Omental fat pad (tissue), 4 donors: ENCODE measurements at places on chromosomes 6 and 20. TPM values are rescaled to one million over a fixed set of nuclear protein-coding genes. Genes with fewer than 3 reads are reported as not detected.

DNA sequence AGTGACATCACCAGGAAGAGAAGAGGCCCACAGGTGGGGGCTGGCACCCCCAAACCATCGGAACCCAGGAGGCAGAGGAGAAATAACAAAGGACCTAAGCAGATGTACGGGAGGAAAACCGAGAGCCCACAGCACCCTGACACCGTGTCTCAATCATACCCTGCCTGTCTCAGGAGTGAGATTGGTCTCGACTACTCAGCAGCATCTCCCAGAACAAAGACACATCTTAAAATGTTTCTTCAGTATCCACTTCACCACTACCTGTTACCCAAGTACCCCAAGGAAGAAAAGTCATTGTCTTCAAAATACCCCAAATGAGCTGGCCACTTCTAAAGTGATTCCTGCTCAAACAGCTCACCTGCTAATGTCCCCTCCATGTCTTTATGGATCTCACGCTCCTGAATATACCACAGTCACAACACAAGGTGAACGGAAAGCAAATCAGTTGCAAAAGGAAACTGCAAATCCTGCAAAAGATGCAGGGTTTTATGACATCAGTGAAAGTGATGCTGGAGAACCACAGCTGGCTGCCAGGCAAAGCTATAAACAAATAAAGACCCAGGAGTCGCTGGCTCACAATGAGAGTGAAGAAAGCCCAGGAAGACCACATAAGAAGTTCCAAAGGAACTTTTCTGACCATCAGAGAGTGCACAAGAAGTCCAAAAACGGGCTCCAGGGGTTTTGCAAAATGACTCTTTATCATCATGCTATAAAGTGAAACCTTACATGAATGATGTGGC is 44.1 kb downstream of the PREX1 start:
- DNase-seq: no peak

The ABCF1 gene
- 51.5 TPM for total RNA-seq

The MATN4 gene
- total RNA-seq: not detected

The DACT2 gene
- total RNA-seq: 3.3 TPM

The CPXM1 gene
- total RNA-seq: 39.1 TPM

GRCh38 chr6:69647726-69648125 is 149.1 kb downstream of the LMBRD1 start:
- DNase-seq: no peak

The FAM217A gene
- total RNA-seq: not detected

DNA sequence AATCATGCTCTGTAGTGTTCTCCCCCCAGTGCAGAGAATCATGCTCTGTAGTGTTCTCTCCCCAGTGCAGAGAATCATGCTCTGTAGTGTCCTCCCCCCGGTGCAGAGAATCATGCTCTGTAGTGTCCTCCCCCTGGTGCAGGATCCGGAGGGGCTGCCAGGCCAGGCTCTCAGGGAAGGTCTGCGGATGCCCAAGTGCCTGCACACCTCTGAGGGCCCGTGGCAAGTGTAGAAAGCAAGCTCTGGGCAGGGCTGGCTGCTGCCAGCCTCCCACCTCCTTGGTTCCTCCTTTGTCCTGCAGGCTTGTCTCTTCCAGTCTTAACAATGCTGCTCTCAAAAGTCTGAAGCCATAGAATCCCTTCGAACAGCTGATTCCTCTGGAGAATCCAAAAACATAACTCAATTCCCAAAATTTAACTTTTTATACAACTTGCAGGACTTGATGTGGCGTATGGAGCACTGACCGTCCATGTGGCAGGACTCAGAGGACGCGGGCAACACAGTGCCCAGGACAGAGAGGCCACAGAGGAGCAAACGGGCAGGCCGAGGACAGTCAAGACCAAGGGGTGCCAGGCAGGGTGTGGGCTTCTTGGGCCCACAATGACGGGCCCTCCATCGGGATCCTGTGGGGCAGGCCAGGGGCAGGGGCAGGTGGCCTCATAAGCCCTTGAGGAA is 44.6 kb upstream of the BHLHE23 start:
- no peak for DNase-seq
